IMR-90 (cell line): ENCODE measurements at places on chromosomes 4 and X. TPM values are rescaled to one million over a fixed set of nuclear protein-coding genes. Genes with fewer than 3 reads are reported as not detected.

- no peaks in the 10 kb centered on the region for H3K36me3 ChIP-seq
- peaks cover 2% of the 10 kb centered on the region; the same call in 1 of the 2 replicates for H3K4me1 ChIP-seq
- H3K27ac ChIP-seq: peak overlapping the region; percentile 97
Measured at GRCh38 chrX:13487731-13488505, 81.5 kb upstream of the EGFL6 start.

DNA sequence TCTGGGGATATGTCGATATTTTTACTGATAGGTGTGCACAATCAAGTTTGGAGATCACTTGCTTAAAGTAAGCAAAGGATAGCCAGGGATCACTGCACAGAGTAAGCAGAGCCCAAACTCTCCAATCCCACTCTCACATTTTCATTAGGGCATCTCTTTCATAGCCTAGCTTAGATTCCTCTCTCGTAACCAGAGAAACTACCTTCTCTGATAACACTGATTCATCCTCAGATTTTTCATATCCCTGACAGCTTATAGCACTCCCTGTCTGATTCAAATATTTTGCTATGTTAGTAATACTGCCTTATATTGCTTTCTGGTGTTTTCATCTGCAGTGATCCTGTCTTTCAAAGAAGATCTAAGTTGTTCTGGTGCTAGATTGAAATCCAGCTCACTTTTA, 123.7 kb downstream of the CBLL2 start:
- H3K36me3 ChIP-seq: no peaks in the 10 kb centered on the region
- DNase-seq: peak; percentile 57
- H3K4me1 ChIP-seq: peaks cover 5% of the 10 kb centered on the region
- no peak overlapping the region for H3K4me3 ChIP-seq
- no peaks in the 10 kb centered on the region for H3K27me3 ChIP-seq

- peaks cover 10% of the 10 kb centered on the region for H3K4me1 ChIP-seq
- H3K27ac ChIP-seq: no peak overlapping the region
- peak; percentile 54 for DNase-seq
- H3K36me3 ChIP-seq: no peaks in the 10 kb centered on the region
Measured at GRCh38 chr4:41174444-41174843, 39.9 kb downstream of the APBB2 start.

DNA sequence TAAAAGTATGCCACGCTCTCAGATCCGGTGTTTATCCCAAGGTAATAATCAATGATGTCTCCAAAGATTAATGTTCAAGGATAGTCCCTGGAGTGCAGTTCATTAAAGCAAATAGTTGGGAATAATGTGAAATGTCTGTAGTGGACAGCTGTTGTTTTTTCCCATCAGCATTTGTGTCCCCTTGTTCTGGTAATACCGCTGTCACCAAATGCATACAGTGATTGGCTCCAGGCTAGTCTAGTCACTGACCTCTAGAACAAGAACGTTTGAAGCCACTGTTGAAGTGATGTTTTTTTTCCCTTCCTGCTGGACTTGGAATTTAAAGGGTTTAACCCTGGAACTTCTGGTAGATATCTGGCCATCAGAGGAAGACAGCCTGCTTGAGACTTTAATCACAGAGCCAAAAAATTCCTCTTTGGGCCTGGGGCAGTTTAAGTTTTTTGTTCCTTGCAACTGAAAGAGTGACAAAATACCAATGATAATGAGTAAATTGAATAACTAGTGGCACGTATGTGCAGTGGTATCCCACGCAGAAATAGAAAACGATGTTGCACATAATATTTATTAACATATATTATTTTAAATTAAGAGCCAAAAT, 30.6 kb downstream of the HSD17B11 start:
- DNase-seq: no peak
- H3K36me3 ChIP-seq: peaks cover 14% of the 10 kb centered on the region
- H3K27me3 ChIP-seq: no peaks in the 10 kb centered on the region
- no peaks in the 10 kb centered on the region for H3K4me1 ChIP-seq
- H3K4me3 ChIP-seq: no peak overlapping the region
- H3K27ac ChIP-seq: no peak overlapping the region

DNA sequence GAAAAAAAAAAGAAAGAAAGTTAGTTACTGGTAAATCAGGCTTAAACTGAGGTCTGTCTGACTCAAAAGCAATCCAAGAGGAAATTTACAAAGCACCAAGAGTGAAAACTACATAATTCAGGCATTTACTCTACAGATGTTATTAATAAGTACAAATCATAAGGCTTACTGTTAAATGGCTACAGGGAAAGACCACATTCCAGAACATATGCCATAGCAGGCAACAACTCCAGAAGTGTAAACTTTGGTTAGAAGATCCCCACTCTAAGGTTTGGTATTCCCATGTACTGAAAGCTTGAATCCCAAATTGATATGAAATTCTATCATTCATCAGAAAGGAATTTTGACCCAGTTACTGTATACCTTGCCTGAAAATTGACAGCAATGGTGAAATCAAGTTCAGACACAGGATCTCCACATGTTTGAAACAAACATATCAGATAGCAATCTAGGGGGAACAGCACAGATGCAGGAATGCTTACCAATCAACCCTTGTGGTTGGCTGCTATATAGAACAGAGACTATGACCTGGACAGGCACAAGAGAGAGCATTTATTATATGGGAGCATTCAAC, 6.6 kb downstream of the USP26 start:
- H3K4me3 ChIP-seq: no peak overlapping the region
- H3K36me3 ChIP-seq: no peaks in the 10 kb centered on the region
- no peak overlapping the region for H3K27ac ChIP-seq
- no peaks in the 10 kb centered on the region for H3K4me1 ChIP-seq

DNA sequence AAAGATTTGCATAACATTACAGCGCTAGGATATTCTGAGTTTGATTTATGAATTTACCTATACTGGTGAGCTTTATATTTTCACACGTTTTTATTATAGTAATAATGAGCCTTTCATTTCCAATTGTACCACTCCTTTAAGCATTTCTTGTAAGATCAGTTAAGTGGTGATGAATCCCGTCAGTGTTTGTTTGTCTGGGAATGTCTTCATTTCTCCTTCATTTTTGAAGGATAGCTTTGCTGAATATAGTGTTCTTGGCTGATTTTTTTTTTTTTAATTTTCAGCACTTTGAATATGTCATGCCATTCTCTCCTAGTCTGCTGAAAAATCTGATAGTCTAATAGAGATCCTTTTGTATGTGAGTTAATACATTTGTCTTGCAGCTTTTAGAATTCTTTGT, 70.1 kb downstream of the IL15 start:
- H3K27me3 ChIP-seq: no peaks in the 10 kb centered on the region
- no peak overlapping the region for H3K4me3 ChIP-seq
- peaks cover 6% of the 10 kb centered on the region; the same call in 1 of the 2 replicates for H3K4me1 ChIP-seq
- DNase-seq: no peak
- no peaks in the 10 kb centered on the region for H3K36me3 ChIP-seq

DNA sequence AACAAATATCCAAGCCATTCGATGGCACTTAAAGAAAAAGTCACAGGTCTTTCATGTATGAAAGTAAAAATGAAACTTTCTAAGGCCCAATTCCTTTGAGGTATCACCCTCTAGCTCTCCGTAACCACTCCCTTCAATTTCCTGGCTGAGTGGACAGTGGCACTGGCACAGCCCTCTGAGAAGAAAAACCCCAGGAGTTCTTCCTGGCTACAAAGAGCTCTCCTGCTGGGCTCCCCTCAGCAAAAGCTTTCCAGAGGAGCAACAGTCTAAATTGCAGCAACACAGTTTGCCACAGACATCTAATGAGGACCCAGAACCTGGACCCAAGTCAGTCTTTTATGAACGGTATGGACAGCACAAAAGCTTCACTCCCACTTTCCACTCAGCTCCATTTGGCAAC, 71.8 kb downstream of the FUNDC1 start:
- H3K27ac ChIP-seq: no peak overlapping the region
- H3K27me3 ChIP-seq: peaks cover 4% of the 10 kb centered on the region
- no peak for DNase-seq
- H3K4me3 ChIP-seq: no peak overlapping the region

DNA sequence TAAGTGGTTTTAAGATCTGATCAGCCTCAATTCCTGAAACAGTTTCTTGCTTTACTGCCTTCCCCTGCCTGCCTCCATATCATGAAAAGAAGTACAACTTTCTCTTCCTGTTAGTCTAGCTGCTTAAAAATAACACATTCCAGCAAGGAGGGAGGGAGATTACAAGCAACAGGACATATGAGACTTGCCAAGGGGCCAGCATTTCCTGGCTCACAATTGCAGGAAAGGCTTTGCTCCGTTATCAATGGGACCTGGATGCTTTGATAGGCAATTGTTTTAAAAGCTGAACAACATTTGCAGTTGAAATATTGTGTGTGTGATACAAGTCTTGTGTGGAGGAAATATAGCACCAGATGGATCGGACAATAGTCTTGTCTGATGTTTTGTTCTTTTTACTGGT, 425.0 kb downstream of the FAT4 start:
- H3K4me1 ChIP-seq: peaks cover 6% of the 10 kb centered on the region; the same call in 1 of the 2 replicates
- H3K27me3 ChIP-seq: no peaks in the 10 kb centered on the region
- peak; percentile 38 for DNase-seq
- H3K27ac ChIP-seq: peak overlapping the region; percentile 3; the same call in 1 of the 2 replicates
- H3K36me3 ChIP-seq: no peaks in the 10 kb centered on the region

GRCh38 chr4:137510557-137511265, 21.6 kb downstream of the PCDH18 start:
- no peak overlapping the region for H3K4me3 ChIP-seq
- peak; percentile 96 for DNase-seq
- H3K27me3 ChIP-seq: no peaks in the 10 kb centered on the region
- no peaks in the 10 kb centered on the region for H3K36me3 ChIP-seq

GRCh38 chr4:109801099-109801789, 555 bp downstream of the CFI start:
- no peaks in the 10 kb centered on the region for H3K4me1 ChIP-seq
- no peaks in the 10 kb centered on the region for H3K36me3 ChIP-seq
- no peak overlapping the region for H3K4me3 ChIP-seq
- H3K27ac ChIP-seq: no peak overlapping the region
- no peak for DNase-seq
- H3K27me3 ChIP-seq: peaks cover 1% of the 10 kb centered on the region; the same call in 1 of the 2 replicates

DNA sequence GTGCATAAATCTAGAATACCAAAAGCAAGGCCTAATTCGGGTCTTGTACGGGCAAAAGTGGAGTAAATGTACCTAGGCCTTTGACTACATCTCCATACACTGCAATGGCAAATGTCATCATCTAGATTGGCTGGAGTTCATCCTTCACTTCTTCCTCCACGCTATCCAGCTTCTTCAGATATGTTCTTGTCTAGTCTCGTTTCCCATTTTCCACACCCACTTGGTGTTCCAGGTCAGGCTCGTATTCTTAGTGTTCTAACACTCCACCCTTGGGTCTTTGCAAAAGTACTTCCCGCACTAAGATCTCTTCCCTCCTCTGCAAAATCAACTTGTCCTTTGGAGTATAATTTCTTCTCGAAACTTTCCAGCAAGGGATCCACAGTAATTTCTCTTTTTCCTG, 1.4 kb downstream of the COQ2 start:
- H3K4me3 ChIP-seq: no peak overlapping the region
- no peaks in the 10 kb centered on the region for H3K36me3 ChIP-seq
- no peak overlapping the region for H3K27ac ChIP-seq
- no peaks in the 10 kb centered on the region for H3K27me3 ChIP-seq

- H3K4me1 ChIP-seq: 0 out of 2 replicates have a peak, but pooled peaks cover 2% of the 10 kb centered on the region
- DNase-seq: peak; percentile 70
- no peaks in the 10 kb centered on the region for H3K27me3 ChIP-seq
Measured at GRCh38 chrX:13087322-13088155, 43.1 kb upstream of the FAM9C start.

- H3K27me3 ChIP-seq: no peaks in the 10 kb centered on the region
- no peaks in the 10 kb centered on the region for H3K4me1 ChIP-seq
- DNase-seq: no peak
- H3K27ac ChIP-seq: no peak overlapping the region
Measured at GRCh38 chr4:178553201-178553600, 1111.0 kb upstream of the AGA start.

GRCh38 chr4:110754716-110755115, 131.8 kb upstream of the PITX2 start:
- H3K27ac ChIP-seq: no peak overlapping the region
- H3K27me3 ChIP-seq: no peaks in the 10 kb centered on the region
- H3K4me3 ChIP-seq: no peak overlapping the region
- no peaks in the 10 kb centered on the region for H3K36me3 ChIP-seq
- H3K4me1 ChIP-seq: no peaks in the 10 kb centered on the region

DNA sequence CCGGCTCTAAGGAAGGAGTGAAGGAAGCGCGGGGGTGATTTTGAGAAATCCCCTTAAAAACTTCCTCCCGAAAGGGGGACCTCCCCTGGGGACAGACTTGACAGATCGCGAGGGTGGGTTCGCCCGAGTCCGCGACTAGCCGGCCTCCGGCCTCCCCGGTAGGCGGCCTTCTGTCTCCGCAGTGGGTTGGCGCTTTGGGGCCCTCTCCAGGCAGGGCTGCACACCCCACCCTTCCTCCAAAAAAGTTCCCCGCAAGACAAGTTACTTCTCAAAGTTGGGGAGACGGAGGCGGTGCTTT, 24.8 kb downstream of the HOPX start:
- H3K4me1 ChIP-seq: peaks cover 2% of the 10 kb centered on the region; the same call in 1 of the 2 replicates
- no peak for DNase-seq
- H3K36me3 ChIP-seq: no peaks in the 10 kb centered on the region
- peaks cover 43% of the 10 kb centered on the region for H3K27me3 ChIP-seq

GRCh38 chr4:2266181-2266580, 4.3 kb upstream of the MXD4 start:
- H3K27me3 ChIP-seq: no peaks in the 10 kb centered on the region; the same call in 1 of the 2 replicates
- H3K4me1 ChIP-seq: peaks cover 3% of the 10 kb centered on the region; the same call in 1 of the 2 replicates
- H3K4me3 ChIP-seq: no peak overlapping the region
- no peak overlapping the region for H3K27ac ChIP-seq
- DNase-seq: no peak

GRCh38 chr4:104044369-104044768, 324.6 kb upstream of the TACR3 start:
- no peak overlapping the region for H3K4me3 ChIP-seq
- H3K27me3 ChIP-seq: no peaks in the 10 kb centered on the region
- H3K27ac ChIP-seq: no peak overlapping the region
- H3K4me1 ChIP-seq: no peaks in the 10 kb centered on the region
- DNase-seq: no peak
- H3K36me3 ChIP-seq: no peaks in the 10 kb centered on the region

GRCh38 chr4:180341926-180342325, 1901.3 kb upstream of the TENM3 start:
- no peak overlapping the region for H3K4me3 ChIP-seq
- no peaks in the 10 kb centered on the region for H3K4me1 ChIP-seq
- H3K27ac ChIP-seq: no peak overlapping the region

GRCh38 chrX:14697451-14697850, 168.1 kb downstream of the GLRA2 start:
- no peaks in the 10 kb centered on the region for H3K4me1 ChIP-seq
- H3K27ac ChIP-seq: no peak overlapping the region
- H3K27me3 ChIP-seq: no peaks in the 10 kb centered on the region

Gene TSPYL2
- 19.2 and 20.6 TPM in 2 replicates for total RNA-seq

Gene SH3TC1
- total RNA-seq: 1.4 and 1.6 TPM in 2 replicates

Gene USP26
- not detected in 2 replicates for total RNA-seq

Gene ENPEP
- 0.18 and 0.28 TPM in 2 replicates for total RNA-seq

Gene ZFYVE28
- total RNA-seq: 0.36 and 0.56 TPM in 2 replicates

Gene SRPX2
- total RNA-seq: 14.4 and 20.6 TPM in 2 replicates

Gene MAGED4
- 9.9 and 13.6 TPM in 2 replicates for total RNA-seq

Gene CCDC110
- total RNA-seq: 0.90 and 1.4 TPM in 2 replicates

Gene PDE5A
- 567 and 770 TPM in 2 replicates for total RNA-seq

Gene SULT1E1
- not detected in 2 replicates for total RNA-seq

Gene NALF2
- not detected in 2 replicates for total RNA-seq

Gene SSX1
- total RNA-seq: not detected in 2 replicates

Gene GPR34
- total RNA-seq: not detected in 2 replicates

Gene SOWAHB
- under 0.01 TPM in 1 of 2 replicates, not detected in the other for total RNA-seq

Gene CLIC2
- total RNA-seq: under 0.01 and 0.18 TPM in 2 replicates
